H4 (cell line): ENCODE measurements at places on chromosomes 11 and 22. TPM values are rescaled to one million over a fixed set of nuclear protein-coding genes. Genes with fewer than 3 reads are reported as not detected.
A peak's percentile ranks its signal among the peaks of the same experiment; 100 is the strongest.

GAL3ST1 gene
- total RNA-seq = not detected in 2 replicates

POU2AF2 gene
- total RNA-seq = not detected in 2 replicates

ST13 gene
- total RNA-seq = 145 and 175 TPM in 2 replicates

OR52A1 gene
- total RNA-seq = not detected in 2 replicates

THRSP gene
- not detected in 2 replicates for total RNA-seq

OR2AT4 gene
- not detected in 2 replicates for total RNA-seq

SLC22A25 gene
- total RNA-seq = not detected in 2 replicates

HBG1 gene
- total RNA-seq = 2.1 TPM in 1 of 2 replicates, not detected in the other

GRCh38 chr11:68687986-68688385 lies 3.6 kb downstream of the GAL start:
- DNase-seq = no peak

- DNase-seq = no peak
Measured at GRCh38 chr22:36860017-36860416, 789 bp upstream of the NCF4 start.

DNA sequence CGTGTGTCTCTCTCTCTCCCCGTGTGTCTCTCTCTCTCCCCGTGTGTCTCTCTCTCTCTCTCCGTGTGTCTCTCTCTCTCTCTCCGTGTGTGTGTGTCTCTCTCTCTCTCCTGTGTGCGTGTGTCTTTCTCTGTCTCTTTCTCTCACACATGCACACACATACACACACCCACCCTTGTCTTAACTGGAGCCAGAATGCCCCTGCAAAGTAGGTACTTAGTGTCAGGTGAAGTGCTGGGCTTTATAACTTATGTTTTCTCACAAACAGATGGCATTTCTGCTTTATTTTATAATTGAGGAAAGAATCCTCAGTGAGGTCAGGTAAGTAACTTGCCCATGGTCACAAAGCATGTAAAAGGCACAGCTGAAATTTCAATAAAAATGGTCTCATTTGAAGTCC lies 106.0 kb downstream of the CSNK2A3 start:
- no peak for DNase-seq

DNA sequence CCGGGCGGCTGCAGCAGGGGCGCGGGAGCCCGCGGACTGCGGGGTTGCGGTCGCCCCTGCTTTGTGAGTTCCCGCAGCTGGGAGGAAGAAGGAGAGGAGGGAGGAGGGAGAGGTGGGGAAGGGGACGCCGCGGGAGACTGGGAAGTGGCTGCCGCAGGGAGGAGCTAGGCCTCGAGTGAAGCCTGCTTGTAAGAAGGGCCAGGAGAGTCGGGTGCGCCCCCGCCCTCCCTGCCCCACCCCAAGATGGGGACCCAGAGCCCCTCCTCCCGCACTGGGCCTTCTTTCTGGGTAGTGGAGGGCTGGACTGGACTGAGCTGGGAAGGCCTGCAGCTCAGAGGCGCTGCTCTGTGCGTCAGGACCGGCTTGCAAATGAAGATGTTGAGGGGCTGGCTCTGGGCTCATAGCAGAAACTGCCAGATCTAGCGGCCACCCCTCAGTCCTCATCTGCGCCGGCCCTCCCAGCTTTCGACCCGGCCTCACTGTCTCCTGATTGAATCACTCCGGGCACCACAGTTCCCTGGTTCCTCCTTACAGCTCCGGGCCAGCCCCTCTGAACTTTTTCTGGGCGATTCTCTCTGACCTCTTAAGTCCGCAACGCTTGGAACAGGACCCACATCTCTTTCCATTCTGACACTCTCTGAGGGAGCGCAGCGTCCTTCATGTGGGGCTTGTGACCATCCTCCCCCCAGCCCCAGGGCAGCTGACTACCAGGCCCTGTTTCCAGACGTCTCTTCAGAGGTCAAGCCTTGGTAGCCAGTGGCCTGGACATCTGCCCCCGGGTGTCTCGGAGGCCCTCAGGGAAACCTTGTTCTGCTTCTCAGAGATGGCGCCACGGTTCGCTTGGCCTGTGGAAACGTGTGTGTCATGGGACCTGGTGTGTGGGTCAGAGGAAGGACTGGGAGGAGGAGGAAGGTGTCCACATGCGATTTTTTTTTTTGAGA lies 21.9 kb downstream of the SERPINH1 start:
- no peak for DNase-seq

DNA sequence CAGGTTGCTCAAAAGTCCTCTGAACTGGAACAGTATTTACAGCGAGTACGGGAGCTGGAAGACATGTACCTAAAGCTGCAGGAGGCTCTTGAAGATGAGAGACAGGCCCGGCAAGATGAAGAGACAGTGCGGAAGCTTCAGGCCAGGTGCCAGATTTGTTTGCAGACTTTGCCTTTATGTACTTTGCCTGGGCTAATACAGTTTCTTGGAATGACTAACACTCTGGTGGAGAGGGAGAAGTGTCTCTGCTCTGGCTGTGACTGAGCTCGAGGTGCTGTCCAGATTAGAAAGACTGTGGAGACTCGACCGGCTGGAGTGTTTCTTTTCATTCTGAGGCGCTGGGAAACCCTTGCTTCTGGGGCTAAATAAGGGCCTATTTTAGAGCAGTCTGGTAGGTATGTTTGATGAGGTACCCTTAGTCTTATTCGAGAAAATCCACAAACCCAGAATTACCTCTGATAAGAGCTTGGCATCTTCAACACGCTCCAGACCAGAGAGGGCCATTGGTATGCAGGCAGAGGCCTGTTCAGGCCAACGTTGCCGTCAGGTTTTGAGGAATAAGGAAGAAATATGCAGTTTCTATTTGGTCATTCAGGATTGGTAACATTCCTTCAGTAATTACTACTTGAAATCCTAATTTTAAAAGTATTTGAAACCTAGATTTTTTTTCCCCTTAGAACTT lies 76.5 kb downstream of the SWAP70 start:
- DNase-seq = no peak

DNA sequence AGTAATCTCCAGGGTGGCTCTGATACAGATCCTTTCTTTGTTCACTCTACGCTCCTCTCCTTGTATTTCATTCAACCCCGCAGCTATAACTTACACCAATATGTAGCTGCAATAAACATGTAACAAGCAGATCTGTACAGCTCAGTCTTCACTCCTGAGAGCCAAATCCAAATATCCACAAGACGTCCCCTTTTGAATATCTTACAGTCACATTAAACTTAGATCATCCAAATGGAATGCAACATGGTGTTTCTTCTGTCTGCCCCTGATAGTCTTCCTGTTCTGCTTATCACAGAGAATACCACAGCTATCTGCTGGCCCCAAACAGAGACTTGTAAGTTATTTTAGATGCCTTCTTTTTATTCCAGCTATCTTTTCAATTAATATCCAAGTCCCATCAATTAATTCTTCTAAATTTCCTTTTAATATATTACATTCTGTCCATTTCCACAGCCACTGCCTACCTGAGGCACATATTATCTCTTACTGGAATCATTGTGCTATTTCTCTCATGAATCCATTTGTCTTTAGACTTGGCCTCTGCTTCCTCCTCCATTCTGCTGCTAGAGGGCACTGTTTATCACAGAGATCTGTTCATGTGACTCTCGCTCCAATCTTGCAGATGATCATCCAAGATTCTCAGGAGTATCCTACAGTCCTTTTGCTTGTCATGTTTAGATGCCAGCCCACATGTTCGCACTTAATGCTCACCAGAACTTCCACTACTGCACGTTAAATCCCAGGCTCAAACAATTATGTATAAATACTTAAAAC lies 908.6 kb downstream of the NTM start:
- no peak for DNase-seq

DNA sequence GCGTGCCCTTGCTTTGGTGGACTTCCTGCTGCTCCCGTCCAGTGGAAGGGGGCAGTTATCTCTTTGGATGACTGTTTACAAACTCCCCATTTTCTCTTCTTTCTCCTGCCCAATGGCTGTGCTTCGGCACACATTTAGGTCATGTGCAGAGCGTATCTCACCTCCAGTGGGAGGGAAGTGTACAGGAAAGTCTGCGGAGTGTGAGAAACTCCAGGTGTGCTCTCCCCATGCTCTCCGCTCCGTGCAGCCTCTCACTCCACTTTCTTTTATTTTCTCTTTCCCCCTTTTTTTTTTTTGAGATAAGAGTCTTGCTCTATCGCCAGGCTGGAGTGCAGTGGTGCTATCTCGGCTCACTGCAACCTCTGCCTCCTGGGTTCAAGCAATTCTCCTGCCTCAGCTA lies 11.9 kb upstream of the TEF start:
- DNase-seq = no peak

DNA sequence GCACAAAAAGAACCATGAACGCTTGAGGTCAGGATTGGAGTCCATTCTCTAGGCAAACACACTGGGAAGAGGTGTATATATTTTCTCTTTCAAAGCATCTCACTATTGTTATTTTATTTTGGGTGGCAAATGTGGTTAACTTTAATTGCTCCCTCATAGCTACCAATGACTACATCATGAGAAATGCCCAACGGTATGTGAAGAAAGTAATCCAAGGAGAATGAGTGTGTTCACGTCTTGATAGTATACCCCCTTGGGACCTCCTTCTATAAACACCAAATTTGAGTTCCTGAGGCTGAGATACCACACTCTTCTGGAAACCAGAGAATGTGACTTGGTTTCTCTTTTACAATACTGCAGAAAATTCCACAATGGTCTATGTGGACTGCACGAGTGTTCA lies 15.8 kb downstream of the OR8D1 start:
- peak; percentile 30 for DNase-seq

GRCh38 chr11:10591741-10592140 lies 23.3 kb upstream of the LYVE1 start:
- DNase-seq = no peak

DNA sequence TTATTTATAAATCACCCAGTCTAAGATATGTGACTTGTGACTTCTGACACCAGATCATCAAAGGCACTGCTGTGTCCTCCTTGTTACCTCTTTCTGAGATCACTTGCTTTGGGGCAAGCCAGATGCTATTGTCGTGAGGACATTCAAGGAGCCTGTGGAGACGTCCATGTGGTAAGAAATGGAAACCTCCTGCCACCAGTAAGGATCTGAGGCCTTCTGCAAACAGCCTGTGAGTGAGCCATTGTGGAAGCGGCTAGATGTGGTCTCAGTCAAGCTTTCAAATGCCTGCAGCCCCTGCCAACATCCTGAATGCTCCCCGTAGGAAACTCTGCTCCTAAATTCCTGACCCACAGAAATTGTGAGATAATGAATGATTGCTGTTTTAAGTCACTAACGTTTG lies 11.7 kb upstream of the RDX start:
- DNase-seq = no peak

DNA sequence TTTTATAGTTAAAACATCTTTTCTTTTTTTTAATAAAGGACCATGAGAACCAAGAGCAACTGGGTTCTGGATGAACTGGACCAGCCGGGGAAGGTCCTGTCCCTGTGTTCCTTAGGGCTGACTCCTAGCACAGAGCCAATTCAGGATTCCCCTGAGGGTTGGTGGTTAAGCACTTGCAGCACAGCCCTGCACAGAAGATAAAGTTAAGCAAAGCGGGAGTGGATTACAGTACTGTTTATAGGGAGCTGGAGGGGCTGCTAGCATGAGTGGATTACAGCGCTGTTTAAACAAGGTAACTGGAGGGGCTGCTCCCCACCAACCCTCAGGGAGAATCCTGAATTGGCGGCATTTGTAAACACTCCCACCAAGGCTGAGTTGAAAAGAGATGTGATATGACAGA lies 90.6 kb downstream of the CELSR1 start:
- DNase-seq = no peak

- DNase-seq = no peak
Measured at GRCh38 chr11:70582886-70583641, 184.7 kb downstream of the CTTN start.

DNA sequence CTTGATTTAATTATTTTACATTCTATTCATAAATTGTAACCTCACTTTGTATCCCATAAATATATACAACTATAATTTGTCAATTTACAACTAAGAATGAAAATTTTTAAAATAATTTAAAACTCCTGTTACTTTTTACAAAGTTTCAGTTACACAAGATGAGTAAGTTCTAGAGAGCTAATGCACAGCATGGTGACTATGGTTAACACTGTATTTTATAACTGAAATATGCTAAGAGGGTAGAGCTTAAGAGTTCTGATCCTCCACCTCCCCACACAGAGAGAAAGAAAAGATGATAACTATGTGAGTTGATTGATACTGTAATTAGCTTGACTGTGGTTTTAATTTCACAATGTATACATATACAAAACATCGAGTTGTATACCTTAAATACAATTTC lies 412.5 kb upstream of the DDI1 start:
- no peak for DNase-seq

DNA sequence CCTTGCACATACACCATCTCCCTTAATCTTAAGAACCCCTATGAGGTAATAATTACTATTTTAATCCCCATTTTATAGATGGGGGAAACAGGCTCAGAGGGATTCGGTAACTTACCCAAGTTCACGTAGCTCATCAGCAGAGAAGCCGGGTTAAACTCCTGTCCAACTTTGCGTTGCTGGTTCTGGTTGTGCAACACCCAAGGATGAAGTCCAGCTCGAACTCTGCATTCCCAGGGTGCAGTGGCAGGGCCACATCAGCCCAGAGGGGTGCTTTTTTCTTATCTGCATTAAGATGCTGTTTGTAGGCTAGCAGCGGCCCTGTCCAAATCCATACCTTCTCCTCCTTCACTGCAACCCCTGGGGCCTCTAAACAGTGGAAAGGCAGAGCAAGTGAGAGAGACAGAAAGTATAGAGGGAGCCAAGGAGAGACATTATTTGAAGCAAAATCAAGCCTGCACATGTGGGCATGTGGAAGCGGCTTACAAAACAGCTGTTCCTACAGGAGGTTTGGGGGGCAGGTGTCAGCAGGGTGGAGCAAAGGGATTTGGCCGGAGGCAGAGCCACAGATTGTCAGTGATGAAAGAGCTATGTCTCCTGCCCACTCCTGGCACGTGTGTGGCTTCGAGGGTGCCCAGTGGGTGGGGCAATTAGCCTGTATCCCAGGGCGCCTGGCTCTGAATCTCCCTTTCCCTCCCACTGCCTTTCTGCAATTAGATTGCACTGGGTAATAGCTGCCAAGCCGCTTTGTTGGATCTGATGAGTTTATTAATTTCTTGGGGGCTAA lies 129.5 kb upstream of the TBCEL start:
- DNase-seq = no peak

- DNase-seq = no peak
Measured at GRCh38 chr11:10511181-10511621, 29.8 kb downstream of the RNF141 start.

GRCh38 chr11:68989936-68990606 lies 9.3 kb upstream of the MRGPRD start:
- DNase-seq = no peak

DNA sequence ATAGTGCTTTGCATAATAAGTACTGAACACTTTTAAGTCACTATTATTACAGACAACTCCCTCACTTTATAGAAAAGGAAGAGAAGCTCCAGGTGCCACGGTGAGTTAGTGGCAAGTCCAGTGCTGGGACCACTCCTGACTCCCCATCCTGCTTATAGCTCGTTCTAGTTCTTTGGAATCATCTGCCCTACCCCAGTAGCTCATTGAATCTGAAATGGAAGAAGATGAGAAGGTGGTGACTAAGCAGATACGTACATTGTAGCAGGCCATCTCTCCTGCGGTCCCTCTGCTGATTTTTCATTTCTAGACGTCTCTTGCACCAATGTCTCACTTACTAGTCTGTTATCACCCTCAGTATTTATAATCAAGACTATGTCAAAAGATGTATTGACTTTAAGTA lies 21.6 kb downstream of the MMP20 start:
- no peak for DNase-seq
